ENCODE measurements at places on chromosomes 5 and 9. TPM values are rescaled to one million over a fixed set of nuclear protein-coding genes. Genes with fewer than 3 reads are reported as not detected.

- no peak for DNase-seq
Measured at GRCh38 chr5:87246061-87246460, 21.6 kb upstream of the RASA1 start.

- DNase-seq = no peak
Measured at GRCh38 chr5:152688561-152689249, 283.6 kb upstream of the NMUR2 start.

- DNase-seq = no peak
Measured at GRCh38 chr9:110623462-110624025, 44.0 kb upstream of the SVEP1 start.

DNA sequence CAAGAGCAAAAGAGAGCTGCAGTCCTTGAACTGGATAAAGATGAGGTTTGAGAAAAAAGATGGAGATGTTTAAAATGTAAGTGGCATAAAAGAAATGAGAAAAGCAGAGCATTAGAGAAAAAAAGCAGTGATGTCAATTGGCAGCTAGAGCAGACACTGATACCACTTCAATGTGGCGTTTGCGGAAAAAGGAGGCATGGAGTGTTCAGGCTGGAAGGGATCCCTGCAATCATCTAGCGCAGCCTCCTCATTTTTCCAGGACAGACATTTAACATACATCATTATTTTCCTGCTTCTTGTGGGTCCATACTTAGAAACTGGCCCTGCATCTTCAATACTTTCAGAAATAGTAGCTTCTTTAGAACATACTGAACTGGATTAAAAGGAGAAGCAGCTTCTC, 563.8 kb downstream of the PTPRD start:
- DNase-seq = no peak

DNA sequence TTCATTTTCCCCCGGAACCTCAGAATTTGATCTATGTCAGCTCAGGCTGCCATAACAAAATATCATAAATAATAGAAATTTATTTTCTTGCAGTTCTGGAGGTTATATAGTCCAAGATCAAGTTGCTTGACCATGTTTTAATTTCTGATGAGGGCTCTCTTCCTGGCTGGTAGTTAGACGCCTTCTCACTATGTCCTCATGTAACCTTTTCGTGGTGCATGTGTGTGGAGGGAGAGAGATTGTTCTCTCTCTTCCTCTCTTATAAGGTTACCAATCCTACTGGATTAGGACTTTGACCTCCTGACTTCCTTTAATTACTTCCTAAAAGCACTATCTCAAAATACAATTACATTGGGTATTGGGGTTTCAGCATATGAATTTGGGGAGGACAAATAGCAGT, 198.6 kb downstream of the SH3GL2 start:
- no peak for DNase-seq

DNA sequence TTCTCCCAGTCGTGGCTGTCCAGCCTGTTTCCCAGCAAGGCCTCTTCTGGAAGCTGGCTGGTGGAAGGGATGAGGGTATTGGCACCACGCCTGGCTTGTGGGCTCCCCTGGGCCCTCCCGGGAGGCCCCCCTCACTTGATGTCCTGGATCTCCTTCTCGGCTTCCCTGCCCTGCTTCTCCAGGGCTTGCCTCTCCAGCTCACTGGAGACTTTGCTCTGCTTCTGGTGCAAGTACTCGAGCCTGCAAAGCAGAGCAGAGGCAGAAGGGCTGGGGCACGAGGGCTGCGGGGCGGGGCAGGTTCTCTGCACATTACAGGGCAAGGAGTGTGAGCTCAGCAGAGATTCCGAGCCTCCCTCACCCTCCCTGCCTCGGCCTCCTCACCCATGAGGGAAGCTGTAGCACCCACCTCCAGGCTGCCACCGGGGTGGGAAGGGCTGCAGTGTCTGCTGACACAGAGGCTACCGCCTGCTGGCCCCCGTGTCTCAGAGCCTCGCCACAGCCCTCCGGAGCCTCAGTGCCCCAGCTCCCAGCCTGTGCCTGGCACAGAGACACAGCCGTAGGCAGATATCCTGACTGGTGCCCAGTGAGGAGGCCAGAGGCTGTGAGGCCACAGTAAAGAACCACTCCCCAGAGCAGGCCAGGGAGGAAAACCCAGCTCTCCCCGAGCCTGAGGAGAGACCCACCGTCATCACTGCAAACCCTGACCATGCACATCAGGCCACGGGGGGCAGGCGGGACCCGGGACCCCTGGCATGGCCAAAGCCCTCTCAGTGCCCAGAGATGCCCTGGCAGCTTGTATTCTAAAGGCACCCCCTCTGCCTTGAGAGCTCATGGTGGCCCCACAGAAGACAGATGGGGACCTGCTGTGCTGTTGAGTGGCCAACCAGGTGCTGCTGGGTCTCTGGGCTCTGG, 7.2 kb downstream of the SNAPC4 start:
- DNase-seq = no peak

DNA sequence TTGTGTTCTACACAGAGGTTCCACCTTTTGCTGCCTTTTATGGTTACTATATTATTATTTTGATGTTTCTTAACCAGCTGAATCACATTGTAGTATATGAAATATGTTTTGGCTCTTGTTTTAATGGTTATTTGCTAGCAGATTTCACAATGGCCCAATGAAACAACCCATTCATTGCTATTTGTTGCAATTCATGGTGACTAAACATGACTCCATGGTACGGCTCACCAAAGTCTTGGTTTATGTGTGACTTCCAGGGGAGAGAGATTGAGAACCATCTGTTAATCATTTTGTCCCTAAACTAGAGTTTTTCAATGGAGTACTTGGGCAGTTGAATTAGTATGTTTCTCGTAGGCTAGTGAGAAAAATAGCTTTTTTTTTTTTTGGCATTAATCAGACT, 108.4 kb downstream of the GHR start:
- DNase-seq = no peak

GRCh38 chr9:37944671-37945481, 40.9 kb upstream of the SLC25A51 start:
- no peak for DNase-seq

- no peak for DNase-seq
Measured at GRCh38 chr5:123885081-123885480, 373.1 kb downstream of the CSNK1G3 start.

DNA sequence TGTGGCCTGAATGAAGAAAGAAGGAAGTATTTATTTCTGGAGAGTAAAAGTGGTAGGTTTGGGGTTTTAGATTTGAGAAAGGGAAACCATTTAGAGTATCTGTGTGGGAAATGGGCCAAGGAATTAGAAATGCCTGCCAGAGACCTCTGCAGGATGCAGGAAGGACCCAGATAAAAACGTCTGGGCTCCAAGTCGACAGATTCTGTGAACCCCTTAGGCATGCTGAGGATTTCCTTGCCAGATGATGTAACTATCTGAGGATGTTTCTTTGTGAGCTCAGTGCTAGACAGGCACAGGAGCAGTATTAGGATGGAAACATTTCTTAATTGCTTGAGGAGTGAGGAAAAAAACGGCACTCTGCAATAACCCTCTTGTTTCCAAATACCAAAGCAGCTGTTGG, 251.8 kb upstream of the DMRT1 start:
- DNase-seq = no peak

DNA sequence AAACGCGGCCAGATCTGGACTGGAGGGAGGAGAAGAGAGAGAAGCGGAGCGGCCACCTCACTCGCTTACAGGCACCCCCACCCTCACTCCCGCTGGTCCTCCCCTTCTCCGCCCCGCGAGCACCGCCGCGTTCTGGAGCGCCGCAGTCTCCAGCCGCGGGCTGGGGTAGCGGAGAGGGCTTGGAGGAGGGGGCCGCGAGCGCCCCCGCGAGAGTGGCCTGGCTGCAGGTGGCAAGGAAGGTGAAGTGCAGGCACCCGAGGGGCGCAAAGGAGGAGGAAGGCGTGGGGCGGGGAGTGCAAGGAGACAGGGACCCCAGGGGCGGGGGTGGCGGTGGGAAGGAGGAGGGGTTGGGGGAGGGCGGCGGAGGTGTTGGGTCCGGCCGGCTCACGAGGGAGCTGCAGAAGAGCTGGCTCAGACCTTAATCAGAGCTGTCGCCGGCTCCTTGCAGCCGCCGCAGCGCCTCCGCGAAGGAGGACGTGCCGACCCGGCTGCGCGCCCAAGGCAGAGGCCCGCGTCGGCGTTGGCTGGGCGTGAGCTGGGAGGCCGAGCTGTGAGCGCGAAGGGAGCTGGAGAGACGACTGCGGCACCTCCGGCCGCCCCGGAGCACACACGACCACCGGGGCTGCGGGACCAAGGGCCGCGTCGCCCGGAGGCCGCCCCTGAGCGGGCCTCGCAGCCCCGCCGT, at the start of gene DMRT3:
Gene DMRT3 (plus strand): TSS at position 398 of the 685 bp plus-strand sequence. CDS start 347 bp downstream, outside the sequence.
- no peak for DNase-seq

DNA sequence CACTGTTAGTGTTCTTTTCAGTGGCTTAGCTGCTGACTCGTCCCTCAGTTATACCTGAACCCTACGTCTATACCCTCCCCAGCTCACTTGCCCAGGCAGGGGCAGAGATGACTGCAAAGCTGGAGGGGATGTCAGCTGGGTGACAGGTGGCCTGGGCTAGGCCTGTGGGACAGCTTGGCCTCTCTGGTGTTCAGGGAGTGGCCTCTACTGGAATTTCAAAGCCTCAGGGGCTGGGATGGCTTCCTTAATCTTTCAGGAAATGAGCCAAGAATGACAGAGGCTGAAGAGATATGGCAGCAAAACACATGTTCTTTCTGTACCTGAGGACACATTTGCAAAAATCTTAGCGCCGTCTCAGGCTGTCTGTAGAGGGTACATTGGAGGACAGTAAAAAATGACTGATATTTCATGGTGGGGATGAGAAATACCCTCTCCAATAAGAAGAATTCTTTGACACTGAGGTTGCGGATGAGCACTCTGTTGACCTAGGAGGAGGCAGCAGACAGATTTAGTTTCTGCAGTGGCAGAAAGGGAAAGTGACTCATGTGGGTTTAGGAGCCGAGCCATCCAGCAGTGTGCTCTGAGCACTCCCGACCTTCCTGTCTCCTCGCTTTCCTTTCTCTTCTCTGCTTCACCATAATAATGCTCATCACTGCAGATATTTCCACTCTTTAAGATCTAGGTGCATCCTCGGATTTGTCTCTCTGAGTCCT, 54.4 kb downstream of the ENTREP1 start:
- DNase-seq = no peak

DNA sequence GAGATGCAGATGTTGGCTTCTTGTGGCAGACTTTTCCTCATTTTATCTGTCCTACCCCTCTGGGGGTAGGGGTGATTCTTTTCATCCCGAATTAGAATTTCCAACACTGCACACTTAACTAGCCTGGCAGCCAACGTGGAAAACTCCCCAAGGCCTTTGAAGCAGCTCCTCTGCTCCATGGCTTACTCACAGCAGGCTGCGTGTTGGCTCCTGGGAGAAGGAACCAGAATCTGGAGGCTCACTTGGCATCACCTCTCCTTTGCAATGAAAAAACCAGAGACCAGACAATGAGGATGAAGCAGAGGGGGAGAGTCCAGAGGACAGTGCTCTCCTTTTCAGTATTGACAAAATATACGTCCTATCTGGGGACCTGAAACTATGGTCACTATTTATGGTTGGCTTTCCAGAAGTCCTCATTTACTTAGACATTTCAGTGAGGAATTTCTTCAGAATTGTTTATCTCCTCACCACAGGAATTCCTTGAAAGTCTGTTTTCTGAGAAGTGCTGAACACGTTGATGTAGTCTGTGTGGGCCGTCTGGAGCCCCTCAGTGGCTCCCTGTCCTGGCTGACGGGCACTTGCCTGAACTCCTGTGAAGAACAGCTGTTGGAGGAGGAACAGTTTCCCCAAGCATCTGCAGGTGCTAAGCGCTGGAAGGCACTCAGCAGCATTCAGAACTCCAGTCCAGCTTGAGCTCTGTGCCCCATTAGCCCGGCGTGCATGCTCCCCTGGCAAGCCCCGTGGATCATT, 231.3 kb downstream of the RFK start:
- peak; percentile 84 for DNase-seq

- DNase-seq = no peak
Measured at GRCh38 chr5:150780187-150780692, 1.7 kb downstream of the SMIM3 start.

- DNase-seq = no peak
Measured at GRCh38 chr5:115639377-115639776, 13.5 kb upstream of the TMED7 start.

DNA sequence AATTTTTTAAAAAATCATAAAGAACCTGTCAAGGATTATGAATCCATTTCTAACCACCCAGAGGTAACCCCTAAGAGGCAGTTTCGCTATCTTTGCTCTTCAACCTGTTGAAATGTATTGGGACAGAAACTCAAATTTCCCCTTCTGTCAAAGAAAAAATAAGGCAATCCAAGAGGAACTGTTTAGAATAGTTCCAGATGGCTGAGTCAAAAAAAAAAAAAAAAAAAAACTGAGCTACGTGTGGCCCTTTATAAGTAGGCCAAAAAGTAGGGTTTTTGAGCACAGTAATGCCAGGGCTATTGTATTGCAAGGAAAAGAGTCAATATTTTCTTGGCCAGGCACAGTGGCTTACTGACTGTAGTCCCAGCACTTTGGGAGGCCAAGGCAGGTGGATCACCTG, 94.9 kb downstream of the RAD23B start:
- DNase-seq = no peak

DNA sequence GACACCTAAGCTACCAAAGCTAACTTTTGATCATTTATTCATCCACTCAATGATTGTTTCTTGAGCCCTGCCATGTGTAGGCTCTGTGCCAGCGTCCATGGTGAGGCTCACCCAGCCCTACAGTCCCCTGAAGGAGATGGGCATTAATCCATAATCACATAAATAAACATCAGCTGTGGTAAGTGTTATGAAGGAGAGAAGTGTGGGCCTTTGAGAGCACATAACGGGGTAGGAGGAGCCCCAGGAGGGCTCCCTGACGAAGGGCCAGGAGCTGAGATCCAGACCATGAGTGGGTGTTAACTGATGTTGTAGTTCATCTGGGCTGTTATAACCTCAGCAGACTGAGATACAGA, 53.9 kb upstream of the AFAP1L1 start:
- no peak for DNase-seq

DNA sequence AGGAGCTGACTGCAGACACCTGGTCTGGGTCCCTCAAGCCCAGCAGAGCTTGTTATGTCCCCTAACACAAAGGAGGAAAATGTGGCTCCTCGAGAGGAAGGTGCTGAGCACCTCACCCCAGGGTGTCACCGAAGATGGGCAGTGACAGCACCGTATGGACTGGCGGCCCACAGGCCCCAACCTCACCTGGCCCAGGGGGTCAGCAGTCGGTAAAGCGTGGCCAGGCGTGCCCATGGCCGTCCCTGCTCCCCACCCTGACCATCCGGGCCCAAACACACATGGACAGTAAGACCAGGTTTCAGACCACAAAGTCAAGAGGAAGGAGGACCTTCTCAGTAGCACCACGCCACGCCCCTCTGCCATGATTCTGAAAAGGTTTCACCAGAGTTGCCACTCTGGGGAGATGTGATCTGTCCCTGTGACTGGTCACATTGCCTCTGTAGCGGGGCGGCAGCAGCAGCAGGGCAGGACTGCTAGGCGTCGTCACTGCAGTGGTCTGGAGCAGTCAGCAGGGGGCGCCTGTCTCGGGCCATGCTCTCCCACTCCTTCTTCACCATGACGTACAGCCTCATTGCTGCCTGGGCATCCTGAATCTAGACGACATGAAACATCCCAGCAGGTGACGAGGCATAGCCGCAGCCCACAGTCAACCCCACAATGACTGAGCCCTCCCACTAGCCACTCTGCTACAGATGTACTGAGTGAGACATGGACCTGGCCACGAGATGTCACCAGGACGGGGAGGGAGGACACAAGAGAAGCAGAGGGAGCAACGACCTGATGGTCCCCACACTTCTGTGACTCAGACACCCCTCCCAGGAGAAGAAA, 11.1 kb downstream of the REXO4 start:
- peak; percentile 92 for DNase-seq

The PCDHGA9 gene
- total RNA-seq = 5.6 TPM

The INSL6 gene
- total RNA-seq = not detected

The OGN gene
- total RNA-seq = 64.0 TPM

The GRXCR2 gene
- total RNA-seq = not detected

The PAEP gene
- total RNA-seq = not detected

The UBQLN1 gene
- total RNA-seq = 75.6 TPM

The OBP2B gene
- not detected for total RNA-seq

The ZNF618 gene
- 9.2 TPM for total RNA-seq

The CENPK gene
- 1.6 TPM for total RNA-seq
